ENCODE measurements at places on chromosomes 7 and 10.

DNA sequence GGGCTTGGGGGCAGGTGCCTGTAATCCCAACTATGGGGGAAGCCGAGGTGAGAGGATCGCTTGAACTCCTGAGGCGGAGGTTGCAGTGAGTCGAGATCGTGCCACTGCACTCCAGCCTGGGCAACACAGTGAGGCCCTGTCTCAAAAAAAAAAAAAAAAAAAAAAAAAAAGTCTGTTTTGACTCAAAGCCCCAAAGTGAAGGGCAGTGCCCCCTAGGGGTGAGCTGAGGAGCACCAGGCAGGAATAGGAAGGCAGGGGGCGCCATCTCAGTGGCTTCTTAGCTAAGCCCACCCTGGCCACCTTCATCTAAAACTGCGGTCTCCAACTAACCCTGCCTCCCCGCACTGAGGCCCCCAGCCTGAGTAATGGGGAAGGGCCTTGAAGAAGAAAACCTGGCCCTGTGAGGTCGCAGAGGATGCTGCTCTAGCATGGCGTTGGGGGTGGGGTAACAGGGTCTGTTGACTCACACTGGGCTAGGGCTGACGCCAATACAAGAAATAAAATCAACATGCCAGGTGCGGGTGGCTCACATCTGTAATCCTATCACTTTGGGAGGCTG, 9.8 kb downstream of the PODXL start:
- DNase-seq, result no peak

DNA sequence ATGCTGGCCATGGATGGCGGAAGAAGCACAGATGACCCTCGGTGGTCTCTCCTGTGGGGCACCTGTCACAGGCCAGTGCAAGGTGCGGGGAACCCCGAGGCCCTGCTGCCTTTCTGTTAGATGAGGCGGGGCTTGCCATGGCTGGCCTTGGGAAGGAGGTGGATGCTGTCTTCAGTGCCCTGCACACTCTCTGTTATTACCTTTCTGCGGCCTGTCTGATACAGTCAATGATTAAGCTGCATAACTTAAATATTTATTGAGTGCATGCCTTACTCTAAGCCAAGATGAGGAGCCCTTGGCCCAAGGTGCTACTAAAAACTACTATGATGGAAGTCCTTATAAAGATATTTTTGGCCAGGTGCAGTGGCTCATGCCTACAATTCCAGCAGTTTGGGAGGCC, 36.7 kb upstream of the MNX1 start:
- no peak for DNase-seq

- DNase-seq, result no peak
Measured at GRCh38 chr7:73520673-73521635, 1.1 kb downstream of the BAZ1B start.

DNA sequence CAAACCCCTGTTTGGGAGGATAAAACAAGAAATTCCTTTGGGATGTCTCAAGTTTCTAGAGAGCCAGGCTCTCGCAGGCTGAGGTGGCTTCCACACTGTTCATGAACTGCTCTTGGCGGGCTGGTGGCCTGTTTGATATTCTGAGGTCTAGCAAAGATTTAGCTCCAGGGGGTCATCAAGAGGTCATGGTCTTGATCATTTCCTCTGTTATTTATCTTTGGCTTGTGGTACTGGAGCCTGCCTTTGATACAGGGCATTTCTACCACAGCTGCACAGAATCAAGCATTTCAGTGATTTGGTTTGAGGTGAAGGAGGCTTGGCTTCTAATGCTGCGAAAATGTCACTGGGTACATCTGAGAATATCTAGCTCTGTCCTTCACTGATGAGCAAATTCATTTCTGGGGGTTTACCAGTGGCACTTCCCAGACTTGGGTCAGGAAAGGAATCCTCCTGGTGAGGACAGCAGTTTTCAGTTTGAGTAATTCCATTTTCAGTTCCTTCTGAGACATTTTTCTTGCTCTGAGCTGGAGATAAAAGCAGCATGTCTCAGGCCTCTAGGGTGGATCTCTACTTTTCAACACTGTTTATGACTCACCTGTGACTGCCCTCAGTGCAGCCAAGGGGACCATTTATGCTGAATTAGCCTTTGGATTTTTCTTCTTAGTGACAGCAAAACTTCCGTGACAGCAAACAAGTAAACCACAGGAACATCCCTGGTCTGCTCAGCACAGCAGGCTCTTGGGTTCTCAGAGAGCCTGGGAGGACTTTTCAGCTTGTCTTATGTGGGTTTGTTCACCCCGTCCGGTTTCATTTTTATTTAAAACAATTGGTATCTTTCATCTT, 312.0 kb downstream of the RNLS start:
- no peak for DNase-seq

DNA sequence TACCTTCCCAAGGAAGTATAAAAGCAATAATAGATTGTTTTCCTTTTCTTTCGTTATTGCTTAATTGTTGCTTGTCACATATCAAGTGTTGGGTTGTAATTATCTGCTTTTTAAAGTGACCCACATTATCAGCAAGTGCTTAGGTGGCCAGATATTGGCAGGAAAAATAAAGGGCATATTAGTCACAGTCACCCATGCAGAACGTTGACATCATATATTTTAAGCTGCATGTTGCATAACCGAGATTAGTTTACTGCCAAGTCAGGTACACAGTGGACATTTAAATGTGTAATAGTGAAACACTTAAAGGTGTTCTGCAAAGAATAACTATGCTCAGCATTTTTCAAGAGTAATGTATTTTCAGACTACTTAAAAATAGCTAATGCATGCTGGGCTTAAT, 11.4 kb downstream of the NEBL start:
- DNase-seq, result no peak

DNA sequence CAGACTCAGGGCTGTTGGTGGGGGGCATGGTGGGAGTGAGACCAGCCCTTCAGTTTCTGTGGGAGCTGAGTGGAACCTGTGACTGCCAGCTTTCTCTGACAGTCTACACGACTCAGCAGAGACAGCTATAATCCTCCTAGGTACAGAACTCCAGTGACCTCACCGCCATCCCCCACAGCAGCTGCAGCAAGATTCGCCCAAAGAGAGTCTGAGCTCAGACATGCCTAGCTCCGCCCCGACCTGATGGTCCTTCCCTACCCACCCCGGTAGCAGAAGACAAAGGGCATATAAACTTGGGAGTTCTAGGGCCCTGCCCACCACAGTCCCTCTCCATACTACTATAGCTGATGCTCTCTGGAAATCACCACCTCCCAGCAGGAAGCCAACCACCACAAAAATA, 500.1 kb downstream of the ETV1 start:
- DNase-seq, result no peak

DNA sequence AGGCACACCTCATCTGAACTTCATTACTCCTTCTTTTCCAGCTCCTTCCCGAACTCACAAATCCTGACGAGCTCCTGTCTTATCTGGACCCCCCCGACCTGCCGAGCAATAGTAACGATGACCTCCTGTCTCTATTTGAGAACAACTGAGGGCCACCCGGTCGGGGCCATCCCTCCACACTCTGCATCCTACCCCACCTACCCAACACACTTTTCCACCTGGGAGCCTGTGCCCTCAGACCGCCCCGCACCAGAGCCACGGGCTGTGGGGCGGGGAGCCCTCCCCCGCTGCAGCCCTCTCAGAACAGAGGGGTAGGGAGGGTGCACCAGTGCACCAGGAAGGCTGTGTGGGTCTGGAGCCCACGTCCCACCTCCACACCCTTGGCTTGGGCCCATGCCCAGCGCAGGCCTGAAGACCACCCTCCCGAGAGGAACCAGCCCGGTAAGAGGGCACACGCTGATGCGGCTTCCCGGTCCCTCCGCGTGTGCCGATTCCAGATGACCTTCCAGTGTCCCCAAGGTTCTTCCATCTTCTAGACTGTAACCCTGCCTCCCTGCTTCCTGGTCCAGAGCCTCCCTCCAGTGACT, 34.6 kb upstream of the PPIF start:
- DNase-seq, result no peak

- no peak for DNase-seq
Measured at GRCh38 chr10:71486484-71487114, 89.9 kb downstream of the CDH23 start.

GRCh38 chr10:121168545-121169216, 317.5 kb downstream of the WDR11 start:
- DNase-seq, result no peak

- no peak for DNase-seq
Measured at GRCh38 chr7:99693427-99694200, 13.8 kb upstream of the CYP3A5 start.

DNA sequence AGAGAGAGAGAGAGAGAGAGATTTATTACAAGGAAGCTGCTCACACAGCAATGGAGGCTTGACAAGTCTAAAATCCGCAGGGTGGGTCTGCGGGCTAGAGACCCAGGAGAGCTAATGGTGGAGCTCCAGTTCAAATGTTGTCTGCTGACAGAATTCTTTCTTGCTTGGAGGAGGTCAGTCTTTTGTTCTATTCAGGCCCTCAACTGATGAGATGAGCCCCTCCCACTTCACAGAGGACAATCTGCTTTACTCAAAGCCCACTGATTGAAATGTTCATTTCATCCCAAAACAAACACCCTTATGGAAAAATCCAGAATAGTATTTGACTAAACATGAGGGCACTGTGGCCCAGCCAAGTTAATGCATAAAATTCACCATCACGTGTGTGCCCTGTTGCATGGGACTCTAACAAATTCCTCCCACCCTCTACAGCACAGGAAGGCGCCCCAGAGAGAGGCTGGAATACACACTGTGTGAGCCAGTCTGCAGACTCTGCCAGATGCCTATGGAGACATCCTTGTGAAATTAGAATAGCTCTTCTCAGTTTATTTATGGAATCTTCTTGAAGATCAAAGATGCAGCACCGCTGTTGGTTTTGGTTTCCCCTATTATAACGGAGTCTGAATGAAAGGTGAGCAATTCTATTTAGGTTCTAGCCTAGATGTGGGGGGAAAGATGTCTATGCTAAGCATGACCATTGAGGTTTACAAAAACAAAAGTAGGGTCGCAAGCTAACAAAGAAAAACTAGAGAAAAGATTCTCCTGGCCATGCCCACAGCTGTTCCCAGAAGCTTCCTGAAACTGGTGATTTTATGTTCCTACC, 123.0 kb upstream of the SFMBT2 start:
- DNase-seq, result no peak

DNA sequence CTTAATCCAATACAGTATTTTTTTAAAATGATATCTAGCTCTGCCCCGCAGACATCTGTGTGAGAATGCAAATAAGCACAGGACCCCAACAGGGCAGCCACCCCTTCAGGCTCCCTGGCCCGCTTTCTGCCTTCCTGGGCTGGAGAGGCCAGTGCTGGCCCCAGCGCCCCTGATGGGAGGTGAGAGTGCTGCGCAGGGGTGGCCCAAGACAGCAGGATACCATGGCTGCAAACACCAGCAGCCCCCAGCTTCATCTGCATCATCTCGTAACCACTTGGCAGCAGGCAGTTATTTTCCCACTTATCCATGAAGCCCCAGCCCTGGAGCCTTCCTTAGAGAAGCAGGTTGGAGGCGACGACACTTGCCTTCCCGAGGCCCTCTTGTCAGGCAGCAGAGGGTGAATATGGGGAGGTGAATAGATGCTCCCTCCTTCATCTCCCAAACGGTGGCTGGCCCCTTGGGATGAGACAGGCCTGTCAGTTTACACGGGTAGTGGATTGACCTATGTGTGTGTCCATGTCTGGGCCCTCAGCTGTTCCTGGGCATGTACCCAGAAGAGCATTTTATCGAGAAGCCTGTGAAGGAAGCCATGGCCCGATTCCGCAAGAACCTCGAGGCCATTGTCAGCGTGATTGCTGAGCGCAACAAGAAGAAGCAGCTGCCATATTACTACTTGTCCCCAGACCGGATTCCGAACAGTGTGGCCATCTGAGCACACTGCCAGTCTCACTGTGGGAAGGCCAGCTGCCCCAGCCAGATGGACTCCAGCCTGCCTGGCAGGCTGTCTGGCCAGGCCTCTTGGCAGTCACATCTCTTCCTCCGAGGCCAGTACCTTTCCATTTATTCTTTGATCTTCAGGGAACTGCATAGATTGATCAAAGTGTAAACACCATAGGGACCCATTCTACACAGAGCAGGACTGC, 71.2 kb downstream of the ALOX5 start:
- DNase-seq, result no peak

DNA sequence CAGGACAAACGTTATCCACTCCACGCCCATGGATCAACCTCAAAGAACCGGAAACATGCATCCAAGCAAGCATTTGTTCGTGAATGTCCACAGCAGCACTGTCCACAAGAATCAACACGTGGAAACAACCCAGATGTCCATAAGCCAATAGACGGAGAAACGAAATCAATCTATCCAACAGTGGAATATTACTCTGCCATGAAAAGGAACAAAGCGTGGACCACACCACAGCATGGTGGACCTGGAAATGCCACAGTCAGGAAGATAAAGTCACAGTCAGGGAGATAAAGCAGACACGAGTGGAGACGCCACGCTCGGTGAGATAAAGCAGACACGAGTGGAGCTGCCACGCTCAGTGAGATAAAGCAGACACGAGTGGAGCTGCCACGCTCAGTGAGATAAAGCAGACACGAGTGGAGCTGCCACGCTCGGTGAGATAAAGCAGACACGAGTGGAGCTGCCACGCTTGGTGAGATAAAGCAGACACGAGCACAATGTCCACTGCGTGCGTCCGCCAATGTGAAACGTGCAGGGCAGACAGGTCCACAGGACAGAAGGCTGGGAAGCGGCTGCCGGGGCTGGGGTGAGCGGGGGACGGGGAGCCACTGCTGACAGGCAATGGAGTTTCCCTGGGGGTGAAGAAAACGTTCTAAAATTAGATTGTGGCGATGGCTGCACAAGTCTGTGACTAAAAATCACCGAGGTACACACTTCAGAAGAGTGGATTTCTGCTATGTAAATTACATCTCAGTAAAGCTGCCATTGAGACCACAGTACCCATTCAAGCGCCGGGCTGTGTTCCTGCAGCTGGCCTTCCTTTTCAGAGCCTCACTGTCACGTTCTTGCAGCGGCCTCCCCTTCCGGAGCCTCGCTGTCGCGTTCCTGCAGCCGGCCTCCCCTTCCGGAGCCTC, 10.6 kb downstream of the GPER1 start:
- no peak for DNase-seq

All from stimulated activated CD8-positive, alpha-beta memory T cell treated with anti-CD3 and anti-CD28 coated beads, Interleukin-7, amount 100 ng/mL, for 1 hour (primary cell).